ENCODE measurements at places on chromosomes 2 and 18.

- DNase-seq, result peak; percentile 51
These were observed 667.2 kb downstream of the ZEB2 start for GRCh38 chr2:143852759-143853158.

GRCh38 chr2:46973673-46974072, 58.1 kb upstream of the MCFD2 start:
- no peak for DNase-seq

DNA sequence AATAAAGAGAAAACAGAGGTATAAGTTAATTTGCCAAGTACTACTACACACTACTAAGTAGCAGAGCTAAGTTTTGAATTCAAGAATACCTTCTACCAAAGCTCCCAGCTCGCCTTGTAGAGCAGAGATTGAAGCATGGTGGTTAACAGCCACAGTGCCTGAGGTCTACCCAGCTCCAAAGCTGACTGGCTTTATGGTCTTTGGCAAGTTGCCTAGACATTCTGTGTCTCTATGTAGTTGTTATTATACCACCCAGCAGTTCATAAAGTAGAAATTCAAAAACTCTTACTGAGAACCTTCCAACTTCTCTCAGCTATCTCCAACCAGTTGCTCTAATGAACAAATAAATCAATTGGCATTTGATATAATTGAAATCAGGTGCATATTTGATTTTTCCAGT, 87.8 kb downstream of the PDE11A start:
- no peak for DNase-seq

DNA sequence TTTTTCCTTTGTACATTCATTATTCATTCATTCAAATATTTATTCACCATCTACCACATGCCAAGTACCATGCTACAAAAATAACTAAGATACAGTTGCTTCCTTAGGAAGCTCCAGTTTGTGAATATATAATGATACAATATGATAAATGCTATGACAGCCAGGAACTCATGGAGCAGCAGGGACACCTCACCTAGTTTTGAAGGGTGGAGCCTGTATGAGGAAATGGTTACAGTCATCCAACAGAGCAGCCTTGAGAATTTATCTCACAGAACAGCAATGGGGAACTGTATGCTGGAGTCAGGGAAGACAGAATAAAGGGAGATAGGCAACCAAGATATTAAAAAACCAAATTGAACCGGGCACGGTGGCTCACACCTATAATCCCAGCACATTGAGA, 124.0 kb downstream of the OSBPL1A start:
- DNase-seq, result peak; percentile 70

GRCh38 chr2:181772777-181773176, 92.5 kb upstream of the NEUROD1 start:
- DNase-seq, result no peak

GRCh38 chr18:8324343-8325065, 284.7 kb upstream of the RAB12 start:
- DNase-seq, result no peak

DNA sequence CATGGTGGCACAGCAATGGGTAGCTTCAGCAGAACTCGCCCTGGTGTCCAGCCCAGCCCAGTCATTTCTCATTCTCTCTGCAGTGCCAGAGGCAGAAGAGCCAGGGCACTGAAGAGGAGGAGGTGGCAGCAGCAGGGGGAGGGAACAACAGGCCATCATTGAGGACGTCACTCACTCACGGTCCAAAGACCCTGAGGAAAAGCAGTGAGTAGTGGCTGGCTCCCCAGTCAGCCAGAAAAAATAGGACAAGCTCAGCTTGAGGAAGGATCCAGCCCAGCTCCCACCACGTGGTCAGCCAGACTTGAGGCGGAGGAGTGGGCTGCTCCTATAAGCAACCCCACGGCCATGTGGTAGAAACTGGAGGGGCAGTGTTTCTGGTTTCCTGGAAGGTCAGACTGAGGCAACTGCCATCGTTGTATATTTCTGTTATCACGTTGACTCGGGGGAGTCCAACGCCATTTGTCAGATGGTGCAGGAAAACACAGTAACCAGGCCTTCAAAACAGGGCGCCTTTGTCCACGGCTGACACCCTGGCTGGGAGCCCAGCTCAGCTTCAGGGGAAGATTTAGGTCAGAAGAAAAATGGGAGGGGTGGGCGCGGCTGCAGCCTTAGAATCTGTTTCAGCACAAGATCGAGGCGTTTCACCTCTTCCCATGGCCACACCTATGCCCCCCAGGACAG, 19.0 kb upstream of the TMEM247 start:
- DNase-seq, result no peak

DNA sequence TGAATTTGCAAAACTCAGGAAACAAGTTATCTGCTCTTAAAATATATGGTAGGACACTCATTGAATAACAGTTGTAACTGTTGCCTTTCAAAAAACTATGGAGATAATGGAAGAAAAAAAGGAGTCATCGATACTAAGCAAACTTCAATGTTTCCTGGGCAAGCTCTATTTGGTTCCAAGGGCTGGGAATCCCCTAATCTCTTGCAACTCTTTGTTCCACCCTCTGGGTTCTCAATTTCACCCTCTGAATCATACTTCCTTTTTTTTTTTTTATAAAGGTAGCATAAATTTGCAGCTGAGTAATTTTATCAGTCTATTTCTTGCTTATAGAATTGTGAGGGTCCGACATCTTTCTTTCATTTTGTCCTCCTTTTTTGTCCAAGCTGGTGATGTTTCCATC, 36.7 kb downstream of the SLC9A4 start:
- DNase-seq, result peak; percentile 17

GRCh38 chr2:54287532-54287931, 31.5 kb upstream of the TSPYL6 start:
- DNase-seq, result no peak

- peak; percentile 84 for DNase-seq
These were observed 21.3 kb downstream of the NOL10 start for GRCh38 chr2:10668402-10669012.

DNA sequence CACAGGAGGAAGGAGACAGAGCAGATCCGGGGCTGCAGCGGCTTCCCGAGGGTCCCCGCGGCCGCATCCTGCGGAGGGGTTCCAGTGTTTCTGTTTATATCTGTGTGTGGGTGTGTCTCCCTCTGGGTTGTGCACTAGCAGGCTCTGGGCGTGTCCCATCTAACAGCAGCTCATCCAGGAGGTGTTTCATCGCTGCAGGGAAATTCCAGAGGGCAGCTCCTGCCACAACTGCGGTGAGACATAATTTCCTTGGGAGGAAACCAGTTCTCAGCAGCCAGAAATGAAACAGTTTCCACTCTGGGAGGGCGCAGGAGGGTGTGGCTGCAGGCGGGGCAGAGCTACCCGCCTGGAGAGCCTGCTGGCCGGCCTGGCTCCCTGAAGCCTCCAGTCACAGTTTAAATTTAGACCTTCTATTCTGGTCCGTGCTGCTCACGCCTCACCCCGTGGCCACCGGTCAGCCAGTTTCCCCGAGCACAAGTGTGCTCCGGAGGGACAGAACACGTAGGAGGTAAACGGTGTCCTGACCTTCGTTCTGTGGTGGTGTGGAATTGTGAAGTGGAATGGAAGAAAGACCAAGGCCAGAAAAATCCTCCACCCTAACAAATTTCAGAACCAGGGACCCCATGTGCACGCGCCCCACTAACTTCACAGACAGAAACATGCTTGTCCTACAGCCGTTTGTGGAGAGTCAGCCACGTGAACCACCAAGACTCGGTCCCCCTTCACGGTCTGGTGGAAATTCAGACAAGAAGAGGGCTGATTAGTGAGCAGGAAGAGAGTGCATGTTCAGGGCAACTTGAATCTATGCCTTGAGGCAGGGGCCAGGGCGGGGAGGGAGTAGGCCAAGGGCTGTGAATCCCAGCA, 50.2 kb downstream of the TEX44 start:
- DNase-seq, result peak; percentile 56

DNA sequence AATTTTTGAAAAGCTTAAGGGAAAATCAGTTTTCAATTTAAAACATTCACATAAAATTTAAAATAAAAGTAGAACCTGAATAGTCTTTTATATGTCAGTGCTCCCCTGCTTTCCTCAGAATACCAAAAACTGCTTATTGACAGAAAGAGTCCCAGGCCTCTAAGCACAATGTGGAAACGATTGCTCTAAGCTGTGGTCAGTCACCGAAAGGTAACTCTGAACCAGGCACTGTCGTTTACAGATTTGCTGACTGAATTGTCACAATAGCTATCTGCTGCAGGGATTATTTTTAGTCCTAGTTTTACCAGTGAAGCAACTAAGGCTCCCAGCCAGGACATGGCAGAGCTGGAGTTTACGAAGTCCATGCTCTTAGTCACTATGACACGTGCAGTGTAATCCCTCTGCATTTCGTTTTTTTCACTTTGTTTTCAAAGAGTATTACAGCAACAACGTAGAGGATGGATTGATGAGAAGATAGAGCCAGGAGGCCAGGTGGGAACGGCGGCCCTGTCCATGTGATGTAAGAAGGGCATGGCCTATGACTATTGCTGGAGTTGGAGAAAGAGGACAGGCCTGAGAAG, 28.1 kb upstream of the TMEM247 start:
- no peak for DNase-seq

GRCh38 chr2:46438794-46439193, 40.6 kb upstream of the TMEM247 start:
- DNase-seq, result peak; percentile 47

GRCh38 chr2:96914332-96914731, 44.5 kb upstream of the SEMA4C start:
- no peak for DNase-seq

GRCh38 chr18:69401972-69402532, 1.4 kb downstream of the DOK6 start:
- no peak for DNase-seq

DNA sequence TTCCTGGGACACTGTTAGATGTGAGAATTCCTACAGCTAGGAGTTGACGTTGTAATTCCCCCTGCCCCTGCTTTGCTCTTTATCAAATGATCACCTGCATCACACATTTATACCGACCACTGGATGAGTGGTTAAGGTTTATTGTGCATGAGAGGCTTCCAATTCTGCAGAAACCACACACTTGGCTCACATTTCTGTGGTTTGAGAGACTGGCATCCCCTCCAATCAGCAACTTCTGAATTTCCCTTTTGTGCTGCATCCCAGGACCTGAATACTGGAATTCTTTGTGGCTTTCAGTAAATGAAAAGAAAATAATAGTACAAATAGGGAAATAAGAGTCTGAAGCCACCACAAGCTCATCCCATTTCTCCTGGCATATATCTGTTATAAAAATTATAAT, 628.7 kb upstream of the PIK3C3 start:
- DNase-seq, result no peak

- peak; percentile 76 for DNase-seq
These were observed 71.1 kb downstream of the DSC3 start for GRCh38 chr18:30971338-30971956.

- DNase-seq, result no peak
These were observed 95.1 kb downstream of the MYO5B start for GRCh38 chr18:50099725-50100407.

DNA sequence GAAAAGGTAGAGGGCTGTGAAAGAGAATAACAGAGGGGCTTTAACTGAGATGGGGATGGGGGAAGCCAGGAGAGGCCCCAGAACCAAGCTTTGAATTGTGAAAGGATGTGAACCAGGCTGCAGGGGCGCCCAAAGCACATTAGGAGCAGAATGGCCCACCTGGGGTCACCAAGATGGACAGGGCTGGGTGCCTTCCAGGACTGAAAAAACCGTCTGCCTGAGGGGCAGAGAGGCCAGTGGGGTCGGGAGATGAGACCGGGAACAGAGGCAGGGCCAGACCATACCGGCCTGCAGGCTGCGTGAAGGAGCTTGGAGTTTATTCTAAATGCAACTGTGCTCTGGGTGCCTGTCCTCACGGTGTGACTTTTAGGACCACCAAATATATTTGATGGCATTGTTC, 29.1 kb upstream of the FAM136A start:
- DNase-seq, result no peak

GRCh38 chr18:21327101-21327500, 85.1 kb downstream of the GREB1L start:
- DNase-seq, result no peak

GRCh38 chr18:62939926-62940325, 224.6 kb downstream of the PHLPP1 start:
- peak; percentile 60 for DNase-seq

DNA sequence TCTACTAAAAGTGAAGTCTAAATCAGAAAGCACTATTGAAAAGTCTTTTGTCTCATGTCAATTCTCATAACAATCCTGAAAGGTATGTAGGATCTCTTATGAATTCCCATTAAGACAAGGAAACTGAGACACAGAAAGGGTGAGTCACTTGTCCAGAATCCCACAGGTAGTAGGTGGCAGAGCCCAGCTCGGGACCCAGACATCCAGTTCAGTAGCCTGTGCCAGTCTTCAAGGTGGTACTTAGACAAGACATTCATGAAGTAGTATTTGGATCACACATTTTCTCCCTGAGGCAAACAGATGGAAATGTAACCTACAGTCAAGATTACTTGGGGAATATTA, 14.8 kb upstream of the PARD3B start:
- DNase-seq, result no peak

DNA sequence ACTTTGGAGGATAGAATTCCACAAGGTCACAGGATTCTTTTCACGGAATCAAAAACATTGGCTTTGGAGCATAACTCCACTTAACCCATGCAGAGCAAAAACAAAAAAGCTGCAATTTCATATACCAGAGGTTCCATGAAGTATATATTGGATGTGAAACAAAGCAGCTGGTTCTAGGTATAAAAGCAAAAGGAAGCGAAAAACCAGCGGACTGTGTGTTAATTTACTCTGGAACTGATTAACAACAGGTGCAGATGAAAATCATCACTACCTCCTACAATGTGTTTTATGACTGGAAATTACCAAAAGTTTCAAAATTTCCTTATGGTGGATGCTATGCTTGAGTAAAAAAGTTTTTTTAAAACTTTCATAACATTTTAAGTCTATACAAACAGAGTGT, 54.4 kb upstream of the LINC00305 start:
- DNase-seq, result no peak

GRCh38 chr2:63600881-63601460, 12.2 kb downstream of the MDH1 start:
- DNase-seq, result no peak

DNA sequence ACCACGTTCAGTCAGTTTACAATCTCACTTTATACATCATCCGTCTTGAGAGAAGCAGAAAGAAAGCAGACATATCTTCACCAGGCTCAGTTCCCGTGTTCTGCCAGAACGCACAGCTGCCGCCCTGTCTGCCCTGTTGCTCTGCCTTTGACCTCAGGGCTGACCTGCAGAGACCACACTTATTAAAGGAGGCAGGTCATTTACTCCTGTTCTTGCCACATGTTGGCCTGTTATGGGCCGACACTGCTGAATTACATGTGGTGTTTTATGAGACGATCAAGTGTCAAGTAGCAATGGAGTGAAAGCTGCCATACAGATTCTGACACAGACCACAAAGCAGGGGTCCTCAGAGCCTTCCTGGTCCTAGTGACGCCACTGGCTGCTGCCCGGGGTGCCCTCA, 232.2 kb downstream of the TTC32 start:
- DNase-seq, result no peak

DNA sequence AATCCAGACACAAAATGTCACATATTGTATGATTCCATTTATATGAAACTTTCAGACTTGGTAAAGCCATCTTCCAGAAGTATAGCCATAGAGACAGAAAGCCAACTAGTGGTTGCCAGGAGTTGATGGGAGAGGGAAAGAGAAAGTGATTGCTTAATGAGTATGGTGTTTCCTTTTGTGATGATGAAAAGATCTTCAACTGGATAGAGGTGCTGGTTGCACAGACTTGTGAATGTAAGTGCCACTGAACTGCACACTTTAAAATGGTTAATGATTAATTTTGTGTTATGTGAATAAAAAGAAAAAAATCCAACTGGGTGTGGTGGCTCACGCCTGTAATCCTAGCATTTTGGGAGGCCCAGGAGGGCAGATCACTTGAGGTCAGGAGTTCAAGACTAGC, 135.3 kb upstream of the SLC1A4 start:
- peak; percentile 52 for DNase-seq

GRCh38 chr2:176997074-176997791, 215.4 kb upstream of the HNRNPA3 start:
- DNase-seq, result peak; percentile 44

Data from OCI-M1 (cell line).